ENCODE measurements at places on chromosomes 2 and 18. TPM values are rescaled to one million over a fixed set of nuclear protein-coding genes. Genes with fewer than 3 reads are reported as not detected.
A peak's percentile ranks its signal among the peaks of the same experiment; 100 is the strongest.

Gene FBXO36
- total RNA-seq: 3.2 TPM

Gene NR4A2
- total RNA-seq: 2.9 TPM

Gene TBR1
- 0.11 TPM for total RNA-seq

Gene LGALSL
- 20.6 TPM for total RNA-seq

Gene COBLL1
- total RNA-seq: 51.8 TPM

Gene ZSCAN30
- total RNA-seq: 23.2 TPM

Gene SERPINB13
- total RNA-seq: 1.7 TPM

Gene TMEM163
- 1.6 TPM for total RNA-seq

Gene GPR45
- not detected for total RNA-seq

Gene DSG1
- 0.21 TPM for total RNA-seq

Gene ZRANB3
- 17.4 TPM for total RNA-seq

Gene MATN3
- total RNA-seq: 1.1 TPM

GRCh38 chr18:9519399-9519798 lies 44.1 kb downstream of the RALBP1 start:
- no peak for DNase-seq

DNA sequence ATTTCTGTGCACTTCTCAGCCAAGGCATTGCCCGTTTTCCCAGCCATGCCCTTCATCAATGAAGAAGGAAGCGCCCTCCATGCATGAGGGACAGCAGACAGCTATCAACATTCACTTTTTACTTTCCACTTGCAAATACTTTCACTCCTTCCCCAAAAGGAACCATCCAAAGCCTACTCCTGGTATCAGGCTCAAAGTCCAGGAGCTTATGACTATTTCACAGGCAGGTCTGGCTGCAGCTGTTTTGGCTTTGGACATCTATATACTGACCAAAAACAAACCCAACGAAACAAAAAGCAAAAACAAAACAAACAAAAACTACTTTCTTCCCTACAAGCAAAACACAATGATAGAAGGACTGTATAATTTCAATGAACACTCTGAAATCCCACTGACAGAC lies 825.1 kb downstream of the RNF144A start:
- DNase-seq: no peak

- no peak for DNase-seq
These were observed 51.6 kb downstream of the PDK1 start for GRCh38 chr2:172607379-172607928.

- no peak for DNase-seq
These were observed 110.5 kb downstream of the KLF7 start for GRCh38 chr2:207055257-207055656.

DNA sequence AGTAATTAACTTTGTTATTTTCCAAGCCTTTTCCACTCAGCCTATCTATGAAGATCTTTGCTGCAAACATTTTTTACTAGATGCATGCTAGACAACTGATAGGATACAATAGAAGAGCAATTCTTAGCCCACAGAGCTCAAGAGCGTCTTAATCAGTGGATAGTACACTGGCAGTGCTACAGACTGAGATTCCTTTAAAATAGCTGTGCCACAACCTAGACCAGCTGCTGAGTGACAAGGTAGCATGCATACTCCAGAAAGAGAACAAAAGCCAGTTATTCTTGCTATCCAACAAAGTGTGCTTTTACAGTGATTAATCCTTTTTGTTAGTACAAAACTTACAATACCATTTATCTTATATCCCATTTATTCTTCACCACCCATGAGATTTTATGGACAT lies 507.9 kb upstream of the SYT4 start:
- no peak for DNase-seq

DNA sequence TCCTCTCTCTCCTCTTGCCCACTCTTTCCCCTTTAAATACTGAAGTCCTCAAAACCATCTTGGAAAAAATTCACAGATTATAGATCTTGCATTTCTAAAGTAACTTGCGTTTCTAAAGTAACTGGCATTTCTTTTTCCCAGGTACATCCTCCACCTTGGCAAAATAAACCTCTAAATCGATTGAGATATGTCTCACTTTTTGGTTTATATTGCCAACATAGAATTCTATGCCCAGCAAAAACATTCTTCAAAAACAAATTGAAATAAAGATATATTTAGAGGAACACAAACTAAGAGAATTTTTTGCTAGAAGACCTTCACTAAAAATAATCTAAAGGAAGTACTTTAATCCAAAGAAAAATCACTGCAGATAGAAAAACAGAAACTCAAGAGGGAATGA lies 122.5 kb upstream of the RBMS1 start:
- DNase-seq: no peak

DNA sequence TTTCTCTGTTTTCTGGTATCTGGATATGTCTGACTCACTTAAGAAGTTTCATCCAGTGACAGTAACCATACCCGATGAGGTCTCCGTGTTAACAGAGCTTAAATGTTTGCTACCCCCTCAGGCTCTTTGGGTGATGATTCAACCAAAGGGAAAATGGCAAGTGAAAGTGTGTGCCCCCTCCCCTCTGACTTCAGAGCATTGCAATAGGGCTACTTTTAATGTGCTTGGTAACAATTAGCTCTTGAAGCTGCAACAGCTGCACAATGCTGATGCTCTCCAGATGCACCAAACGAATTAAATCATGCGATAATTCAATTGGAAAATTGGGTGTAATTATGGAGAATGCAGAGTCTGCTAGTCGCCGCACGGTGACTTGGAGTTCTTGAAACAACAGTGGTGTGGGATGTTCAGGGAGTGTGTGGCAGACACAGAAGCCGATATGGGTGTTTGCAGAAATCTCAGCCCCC lies 270.7 kb downstream of the ALK start:
- peak; percentile 58 for DNase-seq

- no peak for DNase-seq
These were observed 214.8 kb downstream of the IKZF2 start for GRCh38 chr2:212936572-212936971.

GRCh38 chr2:62363166-62363565 lies 142.8 kb downstream of the TMEM17 start:
- DNase-seq: no peak

DNA sequence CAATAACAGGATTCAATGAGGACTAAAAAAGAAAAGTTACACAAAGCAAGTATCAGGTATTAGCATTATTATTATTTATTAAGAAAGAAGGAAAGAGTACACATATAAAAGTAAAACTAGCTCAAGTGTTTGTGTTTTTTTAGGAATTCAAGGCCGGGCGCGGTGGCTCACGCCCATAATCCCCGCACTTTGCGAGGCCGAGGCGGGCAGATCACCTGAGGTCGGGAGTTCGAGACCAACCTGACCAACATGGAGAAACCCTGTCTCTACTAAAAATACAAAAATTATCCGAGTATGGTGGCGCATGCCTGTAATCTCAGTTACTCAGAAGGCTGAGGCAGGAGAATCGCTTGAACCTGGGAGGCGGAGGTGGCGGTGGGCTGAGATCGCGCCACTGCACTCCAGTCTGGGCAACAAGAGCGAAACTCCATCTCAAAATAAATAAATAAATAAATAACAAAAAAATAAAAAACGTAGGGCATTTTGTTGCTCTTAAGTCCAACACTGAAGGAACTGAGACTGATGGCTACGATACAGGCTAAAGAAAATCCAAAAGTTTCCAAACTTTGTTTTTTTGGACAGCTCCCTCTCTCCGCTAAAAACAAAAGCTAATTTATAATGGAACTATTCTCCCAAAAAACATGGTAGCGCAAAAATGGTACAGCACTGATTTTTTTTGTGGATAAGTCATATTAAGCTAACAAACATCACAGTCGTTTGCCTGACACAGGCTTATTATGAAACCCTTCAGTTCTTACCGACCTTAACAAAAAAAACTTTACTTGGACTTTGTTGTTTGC lies 1.7 kb downstream of the TRAPPC8 start:
- DNase-seq: no peak

GRCh38 chr2:235567842-235568241 lies 74.0 kb downstream of the AGAP1 start:
- DNase-seq: no peak

- no peak for DNase-seq
These were observed 53.1 kb upstream of the HS6ST1 start for GRCh38 chr2:128371648-128372345.

GRCh38 chr2:14673351-14673875 lies 40.9 kb downstream of the LRATD1 start:
- DNase-seq: no peak

DNA sequence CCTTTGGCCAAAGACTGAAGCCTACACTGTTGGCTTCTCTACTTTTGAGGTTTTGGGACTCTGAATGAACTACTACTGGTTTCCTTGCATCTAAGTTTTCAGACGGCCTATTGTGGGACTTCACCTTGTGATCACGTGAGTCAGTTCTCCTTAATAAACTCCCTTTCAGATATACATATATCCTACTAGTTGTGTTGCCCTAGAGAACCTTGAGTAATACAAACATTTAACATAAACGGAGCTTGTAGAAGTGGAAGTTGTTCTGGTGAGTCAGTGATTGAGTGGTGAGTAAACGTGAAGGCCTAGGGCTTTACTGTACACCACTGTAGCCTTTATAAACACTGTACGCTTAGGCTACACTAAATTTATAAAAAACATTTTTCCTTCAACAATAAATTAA lies 107.2 kb upstream of the CDH2 start:
- no peak for DNase-seq

DNA sequence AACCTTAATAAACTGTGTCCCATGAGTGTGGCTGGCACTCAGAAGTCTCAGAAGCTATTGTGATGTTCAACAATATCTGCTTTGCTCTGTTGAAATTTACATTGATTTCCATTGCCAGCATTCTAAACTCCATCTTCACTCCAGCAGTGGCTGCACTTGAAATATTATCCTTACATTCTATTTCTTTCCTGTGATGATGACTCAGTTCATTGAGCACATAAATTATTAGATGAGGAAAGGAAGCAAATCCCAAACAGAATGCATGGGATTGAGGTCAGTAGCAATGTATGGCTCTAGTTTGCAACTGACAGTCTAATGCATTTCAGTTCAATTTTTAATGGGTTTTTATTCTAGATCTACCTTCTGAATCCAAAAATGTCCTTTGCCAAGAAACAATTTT lies 92.4 kb upstream of the TTN start:
- no peak for DNase-seq

DNA sequence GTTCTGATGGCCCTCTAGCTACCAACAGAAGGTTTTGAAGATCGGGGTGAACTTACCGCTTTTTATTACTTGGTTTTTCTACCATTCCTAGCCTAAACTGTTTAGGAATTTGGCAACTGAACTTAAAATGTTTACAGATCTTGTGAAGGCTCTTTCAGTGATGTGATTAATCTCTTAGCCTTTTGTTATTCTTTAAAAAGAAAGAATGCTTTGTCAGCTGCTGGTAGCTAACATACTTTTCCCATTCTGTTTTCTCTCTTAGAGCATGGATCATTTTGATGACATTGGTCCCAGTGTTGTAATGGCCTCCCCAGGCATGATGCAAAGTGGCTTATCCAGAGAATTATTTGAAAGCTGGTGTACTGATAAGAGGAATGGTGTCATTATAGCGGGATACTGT lies 18.1 kb downstream of the CPSF3 start:
- DNase-seq: no peak

DNA sequence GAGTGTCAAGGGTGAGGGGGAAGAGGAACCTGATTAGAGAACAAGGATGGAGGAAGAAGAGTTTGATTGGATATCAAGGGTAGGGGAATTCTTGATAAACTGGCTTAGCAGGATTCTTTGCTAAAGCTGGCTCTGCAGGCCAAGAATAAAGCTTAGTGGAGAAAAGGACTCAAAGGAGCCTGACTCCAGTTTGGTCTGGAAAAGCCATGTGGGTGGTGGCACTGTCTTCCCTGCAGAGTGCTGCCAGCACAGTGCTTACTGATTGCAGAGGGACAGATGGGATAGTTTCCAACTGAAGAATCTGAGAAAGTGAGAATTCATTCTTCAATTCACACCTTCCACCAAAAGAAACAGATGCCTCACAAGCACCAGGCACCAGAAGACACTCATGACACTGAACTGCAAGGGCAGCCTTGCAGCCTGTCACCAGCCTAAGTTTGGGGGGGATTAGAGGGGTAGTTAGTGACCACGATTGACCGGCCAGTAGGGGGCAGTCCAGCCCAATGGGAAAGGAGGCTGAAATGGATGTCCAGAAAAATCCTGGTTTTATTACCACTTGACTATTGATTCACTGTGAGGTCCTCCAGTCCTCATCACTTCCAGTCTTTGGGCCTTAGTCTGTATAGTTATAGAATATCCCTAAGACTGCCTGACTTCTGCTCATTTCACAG lies 334.5 kb downstream of the SMAD2 start:
- DNase-seq: no peak

DNA sequence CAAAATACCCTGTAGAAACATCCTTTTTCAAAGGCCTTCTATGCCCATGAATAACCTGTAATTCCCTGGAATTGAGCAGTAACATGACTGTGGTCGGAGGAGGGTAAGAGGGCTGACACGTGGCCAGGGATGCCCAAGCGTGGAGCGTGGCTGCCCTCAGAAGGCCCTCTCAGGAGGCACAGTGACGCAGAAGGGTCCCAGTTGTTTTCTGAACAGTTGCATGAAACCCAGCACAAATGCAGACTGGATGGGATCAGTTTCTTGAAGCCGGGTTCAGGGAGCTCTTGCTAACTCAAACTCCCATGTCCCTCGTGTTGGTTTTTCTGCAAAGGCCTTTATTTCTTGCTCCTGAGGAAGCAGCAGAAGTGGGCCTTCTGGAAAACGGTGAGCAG lies 237.0 kb downstream of the ALPK2 start:
- no peak for DNase-seq

- DNase-seq: no peak
These were observed 9.6 kb downstream of the CROCC2 start for GRCh38 chr2:240915526-240916341.

Measured in urinary bladder (tissue), 4 donors.